ENCODE measurements at places on chromosomes 5 and 9.

- DNase-seq: no peak
Measured at GRCh38 chr5:158492136-158492535, 607.6 kb downstream of the EBF1 start.

GRCh38 chr5:139863361-139863760 is 67.8 kb downstream of the PSD2 start:
- DNase-seq: no peak

GRCh38 chr5:120600639-120601038 is 136.5 kb downstream of the PRR16 start:
- no peak for DNase-seq

DNA sequence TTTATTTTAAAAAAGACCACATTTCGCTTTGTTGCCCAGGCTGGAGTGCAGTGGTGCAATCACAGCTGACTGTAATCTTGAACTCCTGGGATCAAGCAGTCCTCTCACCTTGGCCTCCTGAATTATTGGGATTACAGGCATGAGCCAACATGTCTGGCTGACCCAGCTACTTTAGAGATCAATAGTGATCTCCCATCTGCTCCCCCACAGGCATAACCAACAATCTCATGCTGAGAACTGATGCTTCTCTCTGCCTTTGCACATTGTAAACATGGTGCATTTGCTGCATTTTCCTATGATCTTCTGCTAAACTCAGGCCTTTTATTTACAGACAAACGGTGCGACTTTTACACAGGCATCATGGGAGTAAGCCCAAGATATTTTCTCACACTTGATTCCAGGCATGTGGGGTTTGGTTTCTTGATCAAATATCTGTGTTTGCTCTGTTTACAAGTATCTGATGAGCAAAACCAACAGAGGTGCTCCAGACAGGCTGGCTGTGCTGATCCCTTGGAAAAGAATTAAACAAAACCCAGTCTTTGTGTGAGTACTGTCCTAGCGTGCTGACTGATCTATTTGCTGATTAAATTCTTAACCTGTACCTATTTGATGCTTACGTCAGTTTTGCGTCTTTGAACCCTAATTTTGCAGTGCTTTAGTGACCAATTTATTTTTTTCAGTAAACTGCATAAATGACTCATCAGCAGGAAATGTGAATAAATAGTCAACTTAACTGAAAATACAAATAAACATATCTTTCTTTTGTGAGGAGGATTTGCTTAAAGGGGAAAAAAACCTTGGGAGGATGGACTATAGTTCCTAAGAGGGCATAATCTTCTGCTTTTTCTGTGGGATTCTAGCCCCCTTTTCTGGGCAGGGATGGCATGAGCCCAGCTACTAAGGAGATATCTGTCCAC is 191.7 kb upstream of the NR3C1 start:
- DNase-seq: no peak

DNA sequence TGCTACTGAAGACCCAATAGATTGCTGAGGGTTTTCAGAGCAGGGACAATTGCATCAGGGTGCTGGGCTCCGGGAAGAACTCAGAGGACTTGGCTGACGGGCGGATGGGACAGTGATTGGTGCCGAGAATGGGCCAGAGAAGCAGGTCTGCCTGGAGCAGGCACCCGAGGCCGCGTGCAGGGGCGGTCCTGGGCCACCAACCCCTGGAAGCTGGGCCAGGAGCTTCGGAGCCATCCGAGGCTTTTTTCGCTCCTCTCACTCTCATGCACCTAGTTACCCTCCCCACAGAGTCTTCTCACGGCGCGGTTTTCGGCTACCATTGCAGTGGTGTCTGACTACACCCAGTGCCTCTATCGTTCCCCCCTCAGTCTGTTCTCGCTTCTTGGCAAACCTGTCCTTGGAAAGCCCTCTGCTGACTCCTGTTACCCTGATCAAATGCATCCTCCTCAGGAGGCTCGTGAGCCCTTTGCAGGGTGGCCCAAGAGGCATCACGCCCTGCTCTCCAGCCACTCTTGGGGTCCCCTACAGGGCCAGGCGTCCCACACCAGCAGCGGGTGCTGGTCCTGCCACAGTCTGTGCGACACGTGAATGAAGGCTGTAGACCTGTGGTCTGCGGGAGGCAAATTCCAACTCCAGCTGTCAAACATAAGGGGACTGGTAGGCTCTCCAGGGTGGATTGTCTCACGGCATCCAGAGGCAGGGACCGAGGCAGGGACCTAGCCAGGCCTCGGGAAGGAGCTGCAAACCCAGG is 1.2 kb upstream of the CLPTM1L start:
- DNase-seq: no peak
